ENCODE measurements at places on chromosomes 6 and 20.

DNA sequence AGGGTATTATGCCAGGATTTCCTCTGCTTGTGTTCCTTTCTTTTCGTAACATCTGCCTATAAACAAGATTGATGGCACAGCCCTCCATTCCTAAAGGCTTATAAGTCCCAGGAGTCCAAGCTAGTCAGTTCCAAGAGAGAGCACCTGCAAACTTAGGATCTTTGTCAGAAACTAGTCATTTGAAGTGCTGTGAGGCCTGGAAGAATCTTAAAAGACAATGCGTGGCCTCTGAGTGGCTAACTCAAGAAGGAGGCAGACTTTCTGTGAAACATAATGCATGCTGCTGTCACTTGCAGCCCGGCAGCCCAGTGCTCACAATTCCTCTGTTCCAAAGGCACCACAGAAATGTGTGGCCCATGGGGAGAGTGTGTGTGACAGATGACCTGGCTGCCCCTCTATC is 135.0 kb upstream of the SUPT3H start:
- DNase-seq, result no peak

- DNase-seq, result no peak
Measured at GRCh38 chr20:7637184-7637583, 303.1 kb downstream of the HAO1 start.

DNA sequence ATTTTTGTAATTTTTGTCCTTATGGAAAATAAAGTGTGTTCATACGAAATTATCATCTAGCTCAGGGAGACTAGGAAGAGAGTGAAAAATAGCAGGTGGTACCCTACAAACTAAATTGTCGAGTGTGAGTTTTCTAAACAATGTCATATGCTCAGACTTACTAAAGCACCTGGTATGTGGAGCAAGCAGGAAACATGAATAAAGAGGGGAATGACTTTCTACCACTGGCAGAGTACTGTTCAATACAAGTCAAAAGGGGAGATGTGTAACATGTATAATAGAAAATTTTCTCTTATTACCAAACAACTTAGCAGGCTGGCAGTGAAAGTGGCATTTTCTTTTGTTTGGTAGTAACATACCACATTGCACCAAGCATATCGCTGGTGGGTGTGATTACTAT is 36.1 kb downstream of the CTNNBL1 start:
- DNase-seq, result no peak

GRCh38 chr20:51860111-51860882 is 58.0 kb upstream of the SALL4 start:
- no peak for DNase-seq

DNA sequence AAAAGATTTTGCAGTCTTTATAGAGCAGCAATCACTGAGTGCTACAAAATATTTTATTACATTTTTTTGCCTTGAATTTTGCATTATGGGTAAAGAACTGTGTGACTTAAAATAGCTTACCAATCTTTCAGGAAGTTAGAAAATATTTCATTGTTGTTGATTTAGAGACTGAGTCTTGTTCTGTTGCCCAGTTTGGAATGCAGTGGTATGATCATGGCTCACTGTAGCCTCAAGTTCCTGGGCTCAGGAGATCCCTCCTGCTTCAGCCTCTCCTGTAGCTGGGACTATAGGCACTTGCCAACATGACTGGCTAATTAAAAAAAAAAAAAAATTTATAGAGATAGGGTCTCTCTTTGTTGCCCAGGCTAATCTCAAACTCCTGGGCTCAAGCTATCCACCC is 100.8 kb downstream of the ADGRB3 start:
- no peak for DNase-seq
